Foreskin fibroblast (primary cell): ENCODE measurements at places on chromosomes 1 and 21.

GRCh38 chr1:185850366-185850765 lies 116.2 kb downstream of the HMCN1 start:
- DNase-seq, result no peak

DNA sequence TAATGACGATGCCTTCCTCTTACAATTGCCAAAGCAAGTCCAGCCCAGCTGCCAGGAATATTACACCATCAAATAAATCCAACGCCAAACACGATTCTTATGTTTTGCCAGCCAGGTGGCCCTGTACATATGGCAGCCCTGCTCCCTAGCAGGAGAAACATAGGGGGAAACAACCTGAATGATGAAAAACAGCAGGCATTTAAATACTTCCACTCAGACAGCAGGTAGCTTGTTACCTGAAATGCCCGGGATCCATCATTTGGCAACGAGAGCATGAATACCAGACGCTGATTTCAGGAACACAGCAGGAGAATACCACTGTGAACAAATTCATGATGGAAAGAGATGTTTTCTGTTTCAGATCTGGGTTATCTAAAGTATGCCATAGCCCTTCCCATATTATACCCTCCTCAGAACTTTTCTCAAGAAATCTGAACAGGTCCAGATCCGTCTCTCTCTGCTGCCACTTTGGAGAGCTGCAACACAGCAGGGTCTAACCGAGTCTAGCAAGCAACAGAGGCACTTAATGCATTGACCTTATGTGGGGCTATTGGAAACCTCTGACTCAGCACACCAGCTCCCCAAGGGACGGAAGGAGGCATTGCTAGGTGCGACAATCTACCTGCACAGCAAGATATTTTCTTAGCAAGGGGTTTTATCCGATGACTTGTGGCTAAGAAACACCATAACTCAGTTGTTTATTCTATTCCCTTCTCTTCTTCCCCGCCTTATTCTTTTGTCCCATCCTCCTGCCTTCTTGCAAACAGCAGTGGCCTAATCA lies 166.3 kb downstream of the BARHL2 start:
- no peak for DNase-seq

GRCh38 chr1:84374991-84375696 lies 23.1 kb upstream of the DNASE2B start:
- DNase-seq, result no peak

- DNase-seq, result peak; percentile 77
These were observed 57.8 kb upstream of the RAVER2 start for GRCh38 chr1:64686828-64687724.

DNA sequence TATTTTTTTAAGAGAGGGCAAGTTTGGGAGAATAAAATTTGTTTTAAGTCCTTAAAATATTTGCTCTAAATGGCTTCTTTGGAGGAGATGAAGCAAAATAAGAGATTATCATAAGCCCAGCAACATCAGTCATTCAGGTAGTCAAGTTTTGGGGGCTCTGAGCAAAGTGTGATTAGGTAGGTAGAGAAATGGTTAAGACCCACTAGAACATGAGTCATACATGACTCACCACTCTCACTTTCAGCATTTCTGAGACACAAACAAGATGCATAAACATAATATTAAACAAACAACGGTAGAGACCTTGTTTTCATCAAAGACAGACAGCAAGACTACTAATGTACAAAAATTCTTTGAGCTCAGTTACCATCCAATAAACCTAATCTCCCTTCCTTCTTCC lies 272.2 kb downstream of the LMO4 start:
- no peak for DNase-seq

DNA sequence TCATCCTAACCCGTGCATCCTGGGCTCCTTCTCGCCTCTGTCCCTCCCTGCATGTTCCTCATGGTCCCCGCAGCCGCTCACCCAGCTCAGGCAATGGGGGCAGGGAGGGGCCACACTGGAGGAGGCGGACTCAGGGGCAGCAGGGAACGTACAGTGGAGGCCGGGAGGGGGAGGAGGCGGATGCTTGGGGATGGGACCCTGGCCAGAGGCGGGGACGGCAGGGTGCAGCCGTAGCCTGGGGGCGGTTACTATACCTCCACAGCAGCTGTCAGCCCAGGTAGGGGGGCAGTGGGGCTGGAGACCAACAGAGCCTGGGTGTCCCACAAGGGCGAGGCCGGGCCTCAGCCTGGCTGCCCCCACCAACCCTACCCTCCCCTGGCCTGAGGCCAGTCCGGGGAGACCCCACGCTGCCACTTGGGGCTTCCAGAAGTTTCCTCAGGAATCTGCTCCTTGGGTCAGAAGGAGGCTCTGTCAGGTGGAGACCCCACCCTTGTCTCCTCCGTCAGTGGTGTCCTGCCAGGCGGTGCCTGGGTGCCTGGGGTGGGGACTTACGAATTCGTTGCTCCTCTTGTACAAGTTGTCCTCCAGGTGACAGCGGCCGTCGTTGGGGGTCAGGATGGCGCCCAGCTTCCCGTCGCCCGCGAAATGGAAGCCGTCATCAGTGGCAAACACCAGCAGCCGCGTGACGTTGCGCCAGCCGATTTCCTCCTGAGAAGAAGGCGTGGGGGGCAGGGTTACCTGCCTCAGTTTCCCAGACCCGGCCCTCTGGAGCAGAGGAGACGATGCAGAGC lies 20.7 kb downstream of the ITGB2 start:
- DNase-seq, result no peak

DNA sequence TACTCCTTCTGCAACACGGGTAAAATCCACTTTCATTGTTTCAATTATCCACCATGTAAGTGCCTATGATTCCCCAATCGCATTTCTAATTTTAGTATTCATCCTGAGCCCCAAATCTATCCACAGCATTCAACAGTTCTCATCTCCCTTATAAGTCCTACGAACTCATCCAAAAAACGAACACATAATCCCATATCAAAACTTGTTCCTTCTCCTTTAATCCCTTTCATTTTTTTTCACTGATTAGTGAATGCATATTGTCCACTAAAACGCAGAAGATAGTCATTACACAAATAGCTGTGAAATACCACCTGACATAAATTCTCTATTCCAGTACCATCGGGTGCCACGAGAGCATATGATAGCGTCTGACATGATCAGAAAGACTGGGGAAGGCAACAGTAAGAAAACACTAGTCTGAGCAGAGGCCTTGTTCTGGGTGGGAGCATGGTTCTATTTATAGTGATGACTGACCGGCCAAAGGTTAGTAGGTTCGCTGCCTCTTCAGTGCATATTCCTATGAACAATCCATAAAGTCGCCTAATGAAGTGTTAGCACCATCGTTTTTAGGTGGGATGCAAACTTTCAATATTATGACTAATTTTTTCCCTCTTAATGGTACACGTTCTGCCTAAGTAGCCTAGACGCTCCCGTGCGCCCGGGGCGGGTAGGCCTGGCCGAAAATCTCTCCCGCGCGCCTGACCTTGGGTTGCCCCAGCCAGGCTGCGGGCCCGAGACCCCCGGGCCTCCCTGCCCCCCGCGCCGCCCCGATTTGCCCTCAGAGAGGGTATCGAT lies 648 bp downstream of the ATP5PF start:
- peak; percentile 47 for DNase-seq

DNA sequence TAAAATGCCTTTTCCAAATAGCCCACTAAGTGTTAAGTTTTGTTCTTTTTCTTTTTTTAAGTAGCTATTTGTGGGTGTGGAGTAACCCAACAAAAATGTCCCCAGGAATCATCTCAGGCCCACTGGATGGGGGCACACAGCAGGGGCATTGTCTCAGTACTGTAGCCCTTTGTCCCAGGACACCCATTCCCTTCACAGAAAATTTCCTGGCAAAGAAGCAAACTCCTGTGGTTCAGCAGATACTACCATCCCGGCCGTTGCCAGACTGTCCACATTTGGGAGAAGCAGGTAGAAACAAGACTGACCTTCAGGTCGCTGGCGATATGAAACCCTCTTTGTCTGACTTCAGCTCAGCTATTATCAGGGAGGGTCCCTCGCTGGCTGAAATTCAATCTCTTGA lies 23.7 kb upstream of the SRRM1 start:
- no peak for DNase-seq
